ENCODE measurements at places on chromosomes 7 and 10.
A peak's percentile ranks its signal among the peaks of the same experiment; 100 is the strongest.

GRCh38 chr7:18125476-18125875 is 97.8 kb upstream of the PRPS1L1 start:
- DNase-seq = no peak

DNA sequence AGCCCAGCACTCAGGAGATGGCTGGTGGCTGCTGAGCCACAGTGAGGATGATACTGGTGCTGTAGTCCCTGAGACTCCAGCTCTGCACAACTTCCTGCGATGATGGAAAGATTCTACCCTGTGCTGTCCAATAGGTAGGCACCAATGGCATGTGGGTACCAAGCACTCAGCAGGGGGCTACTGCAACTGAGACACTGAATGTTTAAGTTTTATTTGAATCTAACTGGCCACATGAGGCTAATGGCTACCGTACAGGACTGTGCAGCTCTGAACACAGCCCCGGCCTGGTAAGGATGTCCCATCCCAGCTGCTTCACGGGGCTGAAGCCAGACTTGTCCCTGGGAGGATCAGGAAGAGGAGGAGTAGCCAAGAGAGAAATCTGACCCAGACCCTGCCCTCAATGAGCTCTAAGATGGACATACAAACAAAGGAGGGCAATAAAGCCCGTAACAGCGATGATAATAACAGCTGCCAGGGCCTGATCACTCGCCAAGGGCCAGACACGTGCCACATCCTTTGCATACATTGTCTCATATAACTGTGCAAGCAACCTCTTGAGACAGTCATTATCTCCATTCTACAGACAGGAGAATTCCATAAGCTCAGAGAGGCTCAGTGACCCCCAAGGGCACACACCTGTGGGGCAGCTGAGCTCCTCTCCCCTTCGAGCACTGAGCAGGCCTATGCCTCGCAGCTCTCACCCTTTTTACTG is 3.8 kb downstream of the GPRIN2 start:
- peak; percentile 4 for DNase-seq

DNA sequence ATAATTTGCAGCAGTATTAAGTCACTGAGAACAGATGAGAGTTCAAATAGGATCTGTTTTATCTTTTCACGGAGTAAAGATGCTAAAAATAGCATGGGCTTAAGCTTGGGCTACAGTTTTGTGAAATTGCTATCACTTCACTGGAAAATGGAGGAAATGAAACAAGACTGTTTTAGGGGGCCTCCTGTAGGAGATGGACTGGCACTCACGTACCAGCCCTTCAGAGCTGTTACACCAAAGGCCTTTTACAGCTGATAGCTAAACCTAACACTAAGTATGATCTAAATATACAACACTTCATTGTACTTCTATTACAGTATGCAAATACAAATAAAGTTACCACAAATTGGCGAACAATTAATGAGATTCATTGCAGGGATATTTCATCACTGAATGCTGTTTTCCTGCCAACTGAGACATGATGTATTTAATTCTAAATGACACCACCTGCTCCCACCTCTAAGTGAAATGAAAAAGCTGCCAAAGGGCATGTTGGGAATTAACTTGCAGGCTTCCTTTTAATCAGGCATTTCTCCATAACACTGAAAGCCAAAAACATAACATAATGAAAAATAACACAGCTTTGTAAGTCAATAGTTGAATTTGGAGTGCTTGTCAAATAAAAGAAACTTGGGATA is 304.5 kb upstream of the LRRN3 start:
- DNase-seq = no peak

- DNase-seq = no peak
Observed at GRCh38 chr7:41809529-41809939, 106.6 kb upstream of the INHBA start.

GRCh38 chr7:93375603-93376002 is 143.4 kb downstream of the VPS50 start:
- no peak for DNase-seq

DNA sequence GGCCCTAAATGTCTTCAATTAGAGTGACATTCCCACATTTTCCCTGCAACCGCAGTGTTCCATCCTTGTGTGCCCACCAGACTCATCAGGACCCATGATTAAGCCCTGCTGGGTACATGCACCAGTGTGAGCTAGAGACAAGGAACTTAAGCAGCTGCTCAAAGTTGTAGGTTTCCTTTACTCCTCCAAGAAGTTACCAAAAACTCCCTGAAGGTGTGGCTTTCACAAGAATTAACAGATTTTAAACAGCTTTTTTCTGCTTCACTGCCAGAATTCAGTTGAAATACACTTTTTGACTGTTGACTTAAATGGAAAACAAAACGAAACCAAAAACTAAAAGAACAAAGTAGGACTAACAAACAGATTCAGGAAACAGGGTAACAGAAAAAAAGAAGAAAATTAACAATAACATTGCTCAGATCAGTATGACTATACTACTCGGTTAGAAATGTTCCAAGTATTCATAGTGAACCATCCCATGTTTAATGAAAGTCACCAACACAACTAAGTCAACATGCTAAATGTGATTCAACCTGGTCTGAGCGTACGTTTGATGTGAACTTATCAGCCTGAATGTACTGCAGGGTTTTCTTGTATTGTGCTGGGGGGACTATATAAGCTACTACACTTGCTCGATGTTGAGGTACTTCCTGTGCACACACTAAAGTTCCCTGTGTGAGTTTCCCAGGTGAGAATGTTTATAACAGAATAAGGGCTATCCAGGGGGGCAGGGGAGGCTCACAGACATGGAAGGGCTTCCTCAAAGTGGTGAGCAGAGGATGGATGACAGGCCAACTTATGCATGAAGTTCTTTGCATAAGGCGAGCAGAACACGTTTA is 22.2 kb downstream of the SLC37A3 start:
- peak; percentile 40 for DNase-seq

- no peak for DNase-seq
Observed at GRCh38 chr7:104906556-104906955, 107.4 kb upstream of the KMT2E start.

DNA sequence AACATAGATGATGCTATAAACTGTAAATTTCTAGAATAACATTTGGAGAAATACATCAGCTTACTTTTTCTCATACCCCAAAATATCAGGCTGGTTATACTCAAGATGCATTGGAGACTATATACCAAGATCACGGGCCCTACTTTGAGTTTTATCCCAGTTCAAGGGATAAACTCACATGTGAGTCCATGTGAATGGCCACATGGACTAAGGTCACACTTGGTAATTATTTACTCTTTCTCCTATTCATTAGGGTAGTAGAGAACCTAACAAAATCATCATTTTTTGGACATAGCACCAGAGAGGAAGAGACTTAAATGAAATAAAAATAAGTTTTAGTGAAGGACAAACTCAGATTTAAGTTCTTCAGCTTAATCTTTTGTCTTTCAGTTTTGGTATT is 93.1 kb upstream of the GATAD1 start:
- DNase-seq = no peak

DNA sequence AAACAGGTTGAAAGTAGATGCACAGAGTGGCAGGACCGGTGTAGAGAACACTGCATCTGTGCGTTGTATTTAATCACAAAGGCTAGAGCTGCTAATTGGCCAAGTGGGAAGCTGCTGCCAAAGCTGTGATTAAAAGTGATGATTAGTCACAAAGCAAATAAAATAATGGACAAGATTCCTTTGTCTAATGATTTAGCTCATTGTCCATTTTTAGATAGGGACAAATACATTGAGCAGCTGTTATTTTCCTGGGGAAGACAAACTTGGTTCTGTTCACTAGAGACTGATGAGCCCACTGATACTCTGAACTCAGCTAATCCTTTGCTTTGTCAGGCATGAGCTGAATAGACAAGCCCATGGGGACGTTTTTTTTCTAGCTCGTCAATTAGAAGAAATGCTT is 19.7 kb downstream of the UBE3C start:
- no peak for DNase-seq

GRCh38 chr7:77276120-77276519 is 76.5 kb upstream of the FGL2 start:
- no peak for DNase-seq

GRCh38 chr7:73606801-73607691 is 17.3 kb downstream of the MLXIPL start:
- peak; percentile 63 for DNase-seq

DNA sequence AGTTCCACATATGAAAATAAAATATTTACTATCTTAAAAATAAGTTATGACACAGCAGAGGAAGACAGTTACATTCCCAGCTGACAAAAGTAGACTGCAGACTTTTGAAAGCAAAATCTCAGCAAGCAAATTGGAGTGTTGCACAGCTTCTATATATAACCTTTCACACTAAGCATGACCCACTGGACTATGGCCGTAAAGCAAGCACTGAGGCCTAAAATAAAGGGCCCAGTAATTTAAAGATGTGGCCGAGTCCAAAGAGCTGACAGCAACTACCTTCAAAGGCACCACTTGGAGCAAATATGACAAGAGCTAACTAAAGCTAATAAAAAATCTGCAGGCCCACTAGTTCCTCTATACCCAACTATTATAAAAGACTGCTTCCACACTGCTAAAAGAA is 6.5 kb downstream of the GDI2 start:
- no peak for DNase-seq

GRCh38 chr10:132526676-132527075 is 10.9 kb upstream of the INPP5A start:
- no peak for DNase-seq

DNA sequence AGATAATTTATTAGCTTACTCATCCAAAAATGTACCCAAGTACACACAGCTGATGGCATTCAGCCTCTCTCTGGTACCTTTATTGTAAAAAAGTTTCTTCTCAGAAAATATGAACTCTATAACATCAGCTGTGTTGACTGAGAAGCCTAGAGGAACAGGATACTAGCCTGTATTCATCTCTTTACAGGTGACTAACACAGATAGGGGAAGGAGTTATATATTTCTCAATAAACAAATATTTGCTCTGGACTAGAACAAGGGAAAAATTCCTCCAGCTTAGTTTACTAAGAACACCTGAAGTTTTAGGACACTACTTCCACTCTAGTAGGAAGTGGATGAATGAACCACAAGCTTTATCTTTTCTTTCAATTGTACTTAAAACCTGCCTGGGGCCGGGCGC is 67.8 kb downstream of the ZNF248 start:
- DNase-seq = no peak

GRCh38 chr10:35184527-35185171 is 58.0 kb downstream of the CREM start:
- no peak for DNase-seq

All from activated CD4-positive, alpha-beta T cell treated with anti-CD3 and anti-CD28 coated beads, Interleukin-2, amount 10 ng/mL, durations not matched to agents 7 days and 5 days (primary cell).